Endothelial cell (in vitro differentiated cells): ENCODE measurements at places on chromosomes 3 and 15. TPM values are rescaled to one million over a fixed set of nuclear protein-coding genes. Genes with fewer than 3 reads are reported as not detected.
A peak's percentile ranks its signal among the peaks of the same experiment; 100 is the strongest.

Gene ACOX2
- total RNA-seq = 1.1 TPM

DNA sequence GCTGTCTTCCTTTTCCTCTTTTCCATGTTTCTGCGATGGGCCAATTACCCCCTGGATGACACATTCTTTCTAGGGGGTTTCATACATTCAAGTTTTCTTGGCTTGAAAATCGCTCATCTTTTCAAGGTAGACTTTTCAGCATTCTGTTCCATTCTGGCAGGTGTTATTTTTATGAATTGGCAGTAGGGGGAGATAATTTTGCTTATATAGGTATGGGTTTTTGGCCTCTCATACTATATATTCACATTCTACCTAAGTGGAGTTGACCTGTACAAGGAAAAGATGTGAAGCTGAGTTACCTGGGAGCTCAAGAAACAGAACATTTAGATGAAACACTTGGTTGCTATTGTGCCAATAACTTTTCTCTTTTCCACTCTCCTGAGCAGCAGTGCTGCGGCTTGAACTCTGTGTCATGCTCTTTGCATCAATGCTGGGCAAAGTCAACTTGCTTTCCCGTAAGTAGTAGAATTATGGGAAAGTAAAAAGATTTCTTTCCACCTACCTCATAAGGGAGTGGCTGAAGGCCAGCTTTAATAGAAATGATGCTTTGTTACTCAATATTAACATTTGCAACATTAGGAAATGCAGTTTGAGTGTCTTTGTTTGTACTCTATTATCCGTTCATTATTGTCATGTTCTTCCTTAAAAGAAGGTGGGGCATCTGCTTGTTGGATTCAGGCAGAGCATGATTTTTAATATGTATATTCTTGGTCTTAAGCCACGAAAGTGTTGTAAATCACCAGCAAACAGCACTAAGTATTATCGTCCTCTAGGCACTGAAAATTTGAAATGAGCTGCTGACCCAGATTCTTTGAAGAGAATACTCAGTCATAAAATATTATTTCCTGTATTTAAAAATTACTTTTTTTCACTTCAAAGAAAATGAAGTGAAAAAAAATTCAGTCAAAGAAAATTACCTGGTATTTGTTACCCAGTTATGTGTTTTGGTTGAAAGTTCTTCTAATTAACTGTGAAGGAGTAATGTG, 27.7 kb upstream of the MFSD1 start:
- no peak overlapping the region for H3K4me3 ChIP-seq
- no peak overlapping the region for H3K27ac ChIP-seq
- peaks cover 6% of the 10 kb centered on the region for H3K27me3 ChIP-seq
- no peak for DNase-seq

Gene MOBP
- total RNA-seq = not detected

DNA sequence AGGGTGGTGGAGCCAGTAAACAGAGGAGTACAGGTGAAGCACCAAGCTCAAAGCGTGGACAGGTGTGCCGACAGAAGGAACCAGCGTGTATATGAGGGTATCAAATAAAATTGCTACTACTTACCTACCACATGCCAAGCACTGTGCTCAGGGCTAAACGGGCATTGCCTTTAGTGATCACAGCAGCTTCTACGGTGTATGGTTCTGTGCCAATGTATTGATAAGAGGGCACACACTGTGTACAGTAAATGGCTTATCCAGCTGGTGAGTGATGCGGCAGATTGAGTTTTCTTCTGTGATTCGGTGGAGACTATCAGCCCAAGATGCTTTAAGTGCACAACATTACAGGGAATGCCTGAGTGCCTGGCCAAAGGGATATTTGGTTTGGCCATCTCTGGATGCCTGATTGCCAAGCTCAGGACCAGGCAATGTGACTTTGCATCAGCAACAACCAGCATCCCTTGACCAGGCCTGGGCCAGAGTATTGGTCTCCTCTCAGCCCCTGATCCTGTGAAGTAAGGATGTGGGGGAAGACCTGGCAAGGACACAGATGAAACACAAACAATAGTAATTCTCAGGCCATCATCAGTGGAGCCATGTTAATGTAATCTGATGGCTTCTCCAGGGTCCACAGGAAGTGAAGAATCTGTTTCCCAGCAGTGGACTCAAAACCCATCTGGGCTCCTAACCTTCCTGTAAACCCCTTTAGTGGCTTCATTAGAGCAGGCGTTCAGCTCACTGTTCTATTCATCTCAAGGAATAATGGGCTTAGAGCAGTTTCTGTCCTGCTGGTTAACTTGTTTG, 14.1 kb downstream of the STARD5 start:
- no peak for DNase-seq
- no peaks in the 10 kb centered on the region for H3K27me3 ChIP-seq
- no peak overlapping the region for H3K27ac ChIP-seq
- no peaks in the 10 kb centered on the region for H3K4me1 ChIP-seq
- no peak overlapping the region for H3K4me3 ChIP-seq

DNA sequence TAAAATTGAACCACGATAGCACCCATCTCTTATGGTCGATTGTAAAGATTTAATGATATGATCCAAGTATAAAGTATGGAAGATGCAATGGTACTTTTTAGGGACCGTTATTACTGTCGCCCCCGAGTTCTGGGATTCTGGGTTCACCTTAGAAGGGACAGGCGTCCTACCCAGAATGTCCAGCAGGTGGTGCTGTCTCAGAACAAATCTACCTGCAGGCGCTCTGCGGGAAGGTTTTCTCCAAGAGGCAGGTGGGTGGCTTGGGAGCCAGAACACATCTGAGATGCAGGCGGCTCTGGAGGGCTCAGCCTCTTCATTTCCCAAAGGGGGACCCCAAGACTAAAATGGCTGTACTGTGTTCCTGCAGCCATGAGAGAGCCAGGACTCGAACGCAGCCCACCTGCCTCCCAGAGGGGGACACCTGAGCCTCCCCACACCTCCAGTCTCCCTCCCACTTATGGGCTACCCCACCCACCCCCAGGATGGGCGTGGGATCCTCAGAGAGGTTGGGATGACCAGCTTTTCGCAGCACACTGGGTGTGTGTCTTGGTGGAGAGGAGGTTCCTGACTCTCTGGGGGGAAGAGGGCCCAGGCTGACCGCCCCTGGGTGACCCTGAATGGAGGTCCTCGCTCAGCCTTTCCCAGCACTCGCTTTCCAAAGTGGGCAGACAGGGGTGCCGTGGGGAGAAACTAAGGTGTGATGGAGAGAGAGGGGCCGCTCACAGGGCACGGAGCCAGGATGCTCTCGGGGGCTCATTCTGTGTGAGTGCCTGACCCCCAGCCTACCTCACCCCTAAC, 28.1 kb upstream of the CORO2B start:
- peaks cover 4% of the 10 kb centered on the region for H3K27me3 ChIP-seq
- peak; percentile 82 for DNase-seq
- H3K4me1 ChIP-seq = peaks cover 18% of the 10 kb centered on the region
- no peak overlapping the region for H3K4me3 ChIP-seq
- H3K36me3 ChIP-seq = no peaks in the 10 kb centered on the region

Gene NDN
- total RNA-seq = 54.7 TPM

GRCh38 chr3:129524081-129524480, 4.4 kb upstream of the RHO start:
- H3K4me3 ChIP-seq = no peak overlapping the region
- peaks cover 28% of the 10 kb centered on the region for H3K4me1 ChIP-seq
- peaks cover 8% of the 10 kb centered on the region for H3K36me3 ChIP-seq
- H3K27me3 ChIP-seq = peaks cover 26% of the 10 kb centered on the region

Gene SPTBN5
- 9.4 TPM for total RNA-seq

- H3K27me3 ChIP-seq = no peaks in the 10 kb centered on the region
- no peaks in the 10 kb centered on the region for H3K4me1 ChIP-seq
- H3K27ac ChIP-seq = no peak overlapping the region
- peak; percentile 5 for DNase-seq
Observed at GRCh38 chr3:132803889-132804288, 81.7 kb upstream of the NPHP3 start.

Gene LEKR1
- 0.18 TPM for total RNA-seq

Gene ARPP21
- not detected for total RNA-seq

DNA sequence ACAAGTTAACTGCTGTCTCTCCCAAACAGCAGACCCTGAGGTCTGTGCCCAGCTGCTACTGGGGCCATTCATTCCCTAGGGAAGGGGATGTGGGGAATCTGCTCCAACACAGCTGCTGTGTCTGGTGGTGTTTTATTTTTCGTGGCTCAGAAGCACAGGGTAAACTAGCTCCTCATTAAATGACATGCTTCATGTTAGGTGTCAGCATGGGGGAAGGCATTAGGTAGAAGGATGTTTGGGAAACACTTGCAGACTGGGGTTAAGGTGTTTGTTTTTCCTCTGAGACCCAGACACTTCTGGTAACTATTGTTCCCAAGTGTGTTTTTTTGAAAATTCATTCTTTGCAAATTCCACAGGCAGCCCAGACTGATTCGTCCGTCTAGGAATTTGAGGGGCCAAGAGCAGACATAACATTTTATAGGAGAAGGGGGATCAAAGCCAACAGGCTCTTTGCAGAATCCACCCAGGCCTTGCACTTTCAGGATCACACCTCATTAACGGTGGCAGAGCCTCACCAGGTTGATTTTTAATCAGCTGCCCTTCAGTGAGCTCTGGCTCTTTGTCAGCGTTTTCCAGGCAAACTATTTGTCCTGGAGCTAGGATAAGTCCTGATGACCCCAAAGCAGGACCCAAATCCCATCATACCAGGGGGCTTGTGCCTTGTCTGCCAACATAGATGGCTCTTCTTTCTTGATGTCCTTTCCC, 65.4 kb upstream of the ITGA11 start:
- peaks cover 2% of the 10 kb centered on the region for H3K27me3 ChIP-seq
- no peaks in the 10 kb centered on the region for H3K36me3 ChIP-seq
- no peak overlapping the region for H3K27ac ChIP-seq
- H3K4me3 ChIP-seq = no peak overlapping the region
- H3K4me1 ChIP-seq = peaks cover 14% of the 10 kb centered on the region

DNA sequence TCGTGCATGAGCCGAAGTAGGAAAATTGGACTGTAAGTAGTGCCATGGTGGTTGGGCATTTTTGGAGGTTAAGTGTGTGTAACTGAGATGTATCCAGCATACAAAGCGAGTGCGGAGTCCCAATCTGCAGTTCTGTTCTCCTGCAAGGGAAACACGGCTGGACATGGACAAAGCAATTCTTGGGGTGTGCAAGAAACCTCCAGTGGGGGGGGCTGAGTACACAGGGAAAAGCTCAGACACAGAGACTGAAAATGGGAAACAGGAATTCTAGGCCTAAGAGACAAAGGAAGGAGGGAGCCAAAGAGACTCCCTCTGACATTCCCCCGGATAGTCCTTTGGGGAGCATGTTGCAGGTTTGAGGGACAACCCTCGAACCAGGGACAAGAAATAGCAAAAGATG, 83.2 kb upstream of the PLSCR4 start:
- no peak overlapping the region for H3K27ac ChIP-seq
- DNase-seq = peak; percentile 8
- peaks cover 3% of the 10 kb centered on the region for H3K36me3 ChIP-seq
- no peaks in the 10 kb centered on the region for H3K4me1 ChIP-seq
- H3K4me3 ChIP-seq = no peak overlapping the region

Gene CHRM5
- total RNA-seq = not detected

DNA sequence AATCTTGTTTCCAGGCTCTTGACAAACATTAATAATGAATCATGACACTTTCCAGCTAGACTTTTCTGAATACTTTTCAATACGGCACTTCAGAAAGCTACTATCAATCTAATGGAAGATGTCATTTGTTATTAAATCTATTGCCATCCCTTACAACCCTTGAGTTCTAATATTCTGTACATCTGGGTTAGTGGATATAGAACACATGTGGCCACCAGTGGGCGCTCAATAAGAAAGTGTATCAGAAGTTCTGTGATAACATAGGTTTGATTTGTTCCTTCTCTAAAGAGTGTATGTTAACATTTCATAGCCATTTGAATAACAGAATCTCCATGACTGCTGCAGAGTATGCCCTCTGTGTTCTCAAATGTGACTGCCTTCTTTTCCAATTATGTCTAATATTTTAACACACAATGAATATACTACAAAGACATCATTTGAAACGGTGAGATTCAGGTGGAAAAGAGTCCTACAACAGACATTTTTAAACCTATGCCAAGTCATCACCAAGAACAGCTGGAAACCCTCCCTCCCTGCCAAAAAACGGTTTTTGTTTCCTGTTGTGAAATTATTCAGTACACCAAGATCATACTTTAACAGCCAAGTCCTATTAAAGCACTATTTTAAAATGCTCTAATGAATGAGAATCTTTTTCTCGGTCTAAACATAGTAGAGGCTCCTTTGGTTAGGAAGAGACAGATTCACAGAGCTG, 22.2 kb downstream of the ALDH1A2 start:
- no peaks in the 10 kb centered on the region for H3K36me3 ChIP-seq
- DNase-seq = peak; percentile 28
- no peaks in the 10 kb centered on the region for H3K27me3 ChIP-seq
- H3K27ac ChIP-seq = no peak overlapping the region
- peaks cover 23% of the 10 kb centered on the region for H3K4me1 ChIP-seq

Gene SIDT1
- total RNA-seq = 0.92 TPM

- no peaks in the 10 kb centered on the region for H3K36me3 ChIP-seq
- no peak for DNase-seq
- H3K4me3 ChIP-seq = no peak overlapping the region
- H3K4me1 ChIP-seq = no peaks in the 10 kb centered on the region
Observed at GRCh38 chr15:93837450-93837849, 393.9 kb upstream of the MCTP2 start.

- DNase-seq = no peak
- no peaks in the 10 kb centered on the region for H3K27me3 ChIP-seq
- no peak overlapping the region for H3K27ac ChIP-seq
- H3K36me3 ChIP-seq = no peaks in the 10 kb centered on the region
- peaks cover 13% of the 10 kb centered on the region for H3K4me1 ChIP-seq
Observed at GRCh38 chr3:171374260-171374659, 85.9 kb downstream of the TNIK start.

DNA sequence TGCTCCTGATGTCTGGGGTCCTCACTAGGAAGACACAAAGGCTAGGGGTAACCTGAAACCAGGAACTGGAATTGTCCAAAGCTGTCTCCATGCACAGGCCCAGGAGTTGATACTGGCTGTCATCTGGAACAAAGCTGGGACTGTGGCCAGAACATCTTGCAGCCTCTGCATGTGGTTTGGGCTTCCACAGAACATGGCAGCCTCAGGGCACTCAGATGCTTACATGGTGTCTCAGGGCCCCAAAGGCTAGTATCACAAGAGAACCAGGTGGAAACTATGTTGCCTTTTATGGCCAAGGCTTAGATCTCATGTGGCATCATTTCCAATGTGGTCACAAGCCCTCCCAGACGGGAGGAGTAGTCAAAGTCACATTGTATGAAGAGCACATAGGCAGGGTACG, 335.2 kb upstream of the TRIM42 start:
- H3K4me1 ChIP-seq = no peaks in the 10 kb centered on the region
- no peak overlapping the region for H3K4me3 ChIP-seq
- H3K27ac ChIP-seq = no peak overlapping the region
- H3K27me3 ChIP-seq = peaks cover 2% of the 10 kb centered on the region

DNA sequence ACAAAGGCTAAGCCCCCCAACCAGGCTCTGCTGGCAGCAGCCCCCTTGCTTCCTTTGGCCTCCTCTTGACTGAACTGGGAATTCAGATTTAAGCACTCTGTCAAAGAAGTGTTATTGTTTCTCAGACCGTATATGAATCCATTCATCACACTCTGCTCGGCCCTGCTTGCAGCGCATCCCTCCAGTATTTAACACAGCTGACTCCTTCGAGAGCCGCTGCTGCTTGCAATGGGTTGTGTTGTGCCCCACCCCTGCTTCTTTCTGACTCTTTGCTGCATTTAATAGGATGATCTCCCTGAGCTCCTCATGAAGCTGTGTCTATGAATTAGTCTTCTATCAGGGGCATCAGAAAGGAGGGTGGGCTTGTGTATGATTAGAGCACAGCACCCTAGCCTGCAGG, 31.2 kb downstream of the C3orf20 start:
- H3K27ac ChIP-seq = no peak overlapping the region
- no peaks in the 10 kb centered on the region for H3K4me1 ChIP-seq
- no peaks in the 10 kb centered on the region for H3K36me3 ChIP-seq
- no peak overlapping the region for H3K4me3 ChIP-seq
- DNase-seq = no peak

Gene LTF
- total RNA-seq = not detected
